ENCODE measurements at places on chromosomes 12 and 14.

DNA sequence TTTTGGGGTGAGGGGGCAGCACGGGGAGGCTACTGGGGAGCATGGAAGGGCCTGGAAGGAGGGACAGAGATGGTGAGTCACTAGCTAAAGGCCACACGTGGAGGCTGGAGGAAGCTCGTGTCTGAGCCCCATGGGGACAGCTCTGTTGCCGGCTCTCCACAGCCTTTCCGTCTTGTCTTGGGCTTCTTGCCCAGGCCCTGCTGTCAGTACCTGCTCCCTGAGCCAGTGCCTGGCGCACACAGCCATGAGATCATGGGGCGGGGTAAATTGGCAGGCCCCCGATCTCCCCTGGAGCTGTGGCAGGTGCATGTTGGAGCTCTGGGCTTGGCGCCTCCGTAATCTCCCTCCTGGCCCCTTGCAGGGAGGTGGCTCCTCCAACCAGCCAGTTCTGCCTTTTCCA is 16.1 kb upstream of the KRT80 start:
- no peak for DNase-seq

DNA sequence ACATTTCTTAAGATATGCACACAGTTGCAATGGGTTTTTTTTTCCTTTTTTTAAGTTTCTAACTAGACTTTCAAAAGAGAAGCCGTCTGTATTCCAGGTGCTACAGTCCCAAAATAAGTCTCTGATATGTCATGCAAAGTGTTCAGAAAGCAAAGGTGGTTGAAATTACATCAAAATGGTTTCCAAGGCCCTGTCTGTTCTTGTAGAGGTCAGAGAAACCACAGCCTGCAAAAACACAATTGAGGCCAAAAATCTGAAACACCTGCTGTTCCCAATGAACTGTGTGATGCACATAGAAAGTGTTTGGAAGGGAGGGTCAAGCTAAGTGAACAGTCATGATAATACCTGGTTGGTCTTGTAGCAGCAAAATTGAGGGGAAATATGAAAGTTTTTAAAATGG is 91.0 kb downstream of the VRK1 start:
- DNase-seq = no peak

- no peak for DNase-seq
These were observed 41.1 kb downstream of the BRMS1L start for GRCh38 chr14:35867280-35867629.

GRCh38 chr12:38490073-38490472 is 173.5 kb downstream of the ALG10B start:
- DNase-seq = no peak

DNA sequence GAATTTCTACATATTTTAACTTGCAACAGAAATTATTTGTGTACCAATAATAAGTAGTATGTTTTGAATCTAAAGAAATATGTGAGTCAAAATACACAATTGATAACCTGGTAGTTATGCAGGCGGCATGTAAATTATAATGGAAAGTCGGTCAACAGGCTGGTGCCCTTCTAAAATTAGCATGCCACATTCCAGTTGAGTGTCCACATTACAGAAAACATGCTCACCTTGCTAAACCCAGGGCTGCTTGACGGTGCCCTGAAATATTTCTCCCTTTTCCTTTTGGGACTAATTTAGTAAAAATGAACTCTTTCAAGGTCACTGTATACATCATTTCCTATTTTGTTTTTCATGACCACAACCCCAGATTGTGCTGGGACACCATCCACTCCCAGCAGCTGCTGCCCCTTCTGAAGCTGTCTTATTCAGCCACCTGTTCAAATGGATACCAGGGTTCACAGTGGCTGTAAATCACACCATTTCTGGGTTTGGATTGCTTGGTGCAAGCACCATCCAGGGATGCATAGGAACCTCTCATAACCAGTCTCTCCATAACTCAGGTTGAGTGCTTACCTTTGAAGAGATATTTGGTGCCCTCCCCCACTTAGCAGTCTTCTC is 110.6 kb downstream of the ANO6 start:
- DNase-seq = no peak

- DNase-seq = peak; percentile 8
These were observed 60.0 kb upstream of the PARP11 start for GRCh38 chr12:3933074-3933818.

GRCh38 chr12:67969134-67969802 is 20.0 kb upstream of the IFNG-AS1 start:
- DNase-seq = no peak

DNA sequence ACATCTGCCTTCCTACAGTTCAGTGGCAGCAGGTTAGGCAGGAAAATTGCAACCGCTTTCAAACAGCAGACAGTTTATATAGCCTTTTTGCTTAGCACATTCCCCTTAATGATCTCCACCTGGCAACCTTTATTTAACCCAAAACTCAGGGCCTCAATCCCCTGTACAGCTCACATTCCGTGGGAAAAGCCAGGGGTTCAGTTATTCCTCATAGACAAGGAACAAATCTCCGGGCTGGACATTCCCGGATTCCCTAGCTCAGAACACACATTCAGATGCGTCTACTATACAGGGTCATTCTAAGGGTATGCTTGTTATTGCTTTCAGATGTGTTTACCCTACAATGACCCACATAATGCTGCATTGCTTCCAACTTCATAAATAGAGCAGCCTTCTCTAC is 73.8 kb upstream of the DCN start:
- no peak for DNase-seq

DNA sequence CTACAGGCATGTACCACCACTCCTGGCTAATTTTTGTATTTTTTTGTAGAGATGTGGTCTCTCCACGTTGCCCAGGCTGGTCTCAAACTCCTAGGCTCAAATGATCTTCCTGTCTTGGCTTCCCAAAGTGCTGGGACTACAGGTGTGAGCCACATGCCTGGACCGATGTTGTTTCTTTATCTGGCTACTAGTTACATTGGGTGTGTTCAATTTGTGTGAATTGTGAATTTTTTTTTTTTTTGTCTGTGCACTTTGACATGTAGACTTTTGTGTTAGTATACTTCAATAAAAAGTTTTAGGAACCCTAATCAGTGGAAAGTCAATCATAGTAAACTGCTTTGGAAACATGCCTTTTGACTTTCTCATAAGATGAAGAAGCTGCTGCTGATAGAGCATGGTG is 24.0 kb upstream of the SLC17A8 start:
- no peak for DNase-seq

DNA sequence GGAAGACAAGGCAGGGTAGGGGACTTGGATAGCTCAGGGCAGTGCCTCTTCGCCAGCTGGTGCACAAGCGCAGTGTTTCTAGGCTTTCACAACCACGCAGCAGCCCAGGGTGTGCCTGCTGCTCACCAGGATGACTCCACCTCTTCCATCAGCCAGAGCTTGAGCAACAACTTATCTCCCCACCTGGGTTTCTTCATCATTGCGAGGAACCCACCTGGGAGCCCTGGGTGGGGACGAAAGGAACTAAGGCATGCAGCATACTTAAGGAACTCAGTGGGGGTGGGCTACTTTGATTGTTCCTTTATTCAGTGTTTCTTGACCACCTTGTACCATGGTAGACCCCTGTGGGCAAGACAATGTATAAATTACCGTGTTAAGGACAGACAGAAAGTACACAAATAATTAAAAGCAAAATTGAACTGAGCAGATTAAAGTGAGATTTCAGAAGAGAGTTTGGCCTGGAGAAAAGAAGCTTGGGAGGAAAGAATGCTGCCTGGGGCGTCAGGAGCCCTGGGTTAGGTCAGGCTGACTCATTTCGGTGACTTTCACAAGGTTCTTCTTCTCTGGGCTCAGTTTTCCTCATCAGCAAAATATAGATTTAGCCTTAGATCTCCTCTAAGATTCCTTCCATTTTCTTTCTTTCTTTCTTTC is 22.9 kb downstream of the KRT18 start:
- no peak for DNase-seq

DNA sequence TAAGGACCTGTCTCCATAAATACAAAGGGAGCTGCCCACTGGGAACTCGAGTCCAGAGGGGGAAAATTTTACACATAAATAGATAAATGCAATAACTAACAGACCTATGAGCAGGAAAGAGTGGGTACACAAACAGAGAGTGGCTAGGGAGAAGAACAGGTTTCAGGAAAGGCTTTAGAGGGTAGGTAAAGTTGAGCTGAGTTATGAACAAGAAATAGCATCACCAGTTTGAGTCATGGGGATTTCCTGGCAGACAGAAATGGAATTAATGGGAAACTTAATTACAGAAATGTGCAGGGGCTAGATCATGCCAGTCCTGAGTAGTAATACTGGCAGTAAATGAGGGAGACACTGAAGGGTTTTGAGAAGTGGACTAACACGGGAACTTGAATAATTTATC is 58.0 kb upstream of the CCDC175 start:
- DNase-seq = no peak

- no peak for DNase-seq
These were observed 55.6 kb upstream of the ISM2 start for GRCh38 chr14:77554207-77554606.

DNA sequence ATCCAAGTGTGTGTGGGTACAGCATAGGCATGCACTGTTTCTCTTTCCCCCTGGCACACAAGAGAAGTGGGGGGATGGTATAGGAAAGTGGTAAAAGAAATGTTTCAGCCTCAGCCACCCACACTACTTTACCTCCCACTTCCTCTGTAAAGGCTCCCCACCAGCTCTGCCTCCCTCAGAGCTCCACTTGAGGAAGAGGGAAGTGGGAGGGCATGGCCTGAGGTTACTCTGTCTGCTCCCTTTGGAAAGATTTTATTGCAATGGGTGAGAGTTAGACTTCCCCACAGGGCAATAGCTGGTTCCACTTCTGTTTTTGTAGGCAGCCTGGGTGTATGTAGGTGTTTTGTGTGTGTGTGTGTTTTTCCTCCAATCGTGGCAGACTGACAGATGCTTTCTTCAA is 145.3 kb downstream of the SSPN start:
- no peak for DNase-seq

DNA sequence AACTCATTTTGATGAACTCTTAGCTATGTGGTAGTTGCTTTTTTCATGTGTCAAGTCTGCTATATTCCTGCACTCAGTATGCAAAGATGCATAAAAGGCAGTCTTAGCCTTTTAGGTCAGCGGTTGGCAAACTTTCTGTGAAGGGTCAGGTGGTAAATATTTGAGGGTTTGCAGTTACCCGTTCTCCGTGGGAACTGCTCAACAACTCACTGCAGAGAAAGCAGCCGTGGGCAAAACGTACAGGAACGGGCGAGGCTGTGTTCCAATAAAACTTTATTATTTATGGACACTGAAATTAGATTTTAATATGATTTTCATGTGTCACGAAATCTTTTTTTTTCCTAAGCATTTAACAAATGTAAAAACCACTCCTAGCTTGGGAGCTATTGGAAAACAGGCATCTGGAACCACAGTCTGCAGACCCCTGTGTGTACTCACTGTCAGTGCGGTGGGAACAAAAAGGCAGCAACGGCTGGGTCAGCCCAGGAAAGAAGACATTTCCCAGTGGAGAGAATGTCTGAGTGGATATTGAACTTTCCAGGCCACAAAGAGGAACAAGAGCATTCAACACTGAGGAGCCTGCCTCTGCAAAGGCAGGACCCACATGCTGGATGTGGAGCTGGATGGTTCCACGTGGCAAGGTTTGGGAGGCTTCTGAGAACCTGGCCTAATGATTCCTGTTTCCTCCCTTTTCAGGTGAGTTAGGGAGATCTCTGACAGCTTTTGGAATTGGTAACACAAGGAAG is 3.5 kb upstream of the ACACB start:
- DNase-seq = no peak

DNA sequence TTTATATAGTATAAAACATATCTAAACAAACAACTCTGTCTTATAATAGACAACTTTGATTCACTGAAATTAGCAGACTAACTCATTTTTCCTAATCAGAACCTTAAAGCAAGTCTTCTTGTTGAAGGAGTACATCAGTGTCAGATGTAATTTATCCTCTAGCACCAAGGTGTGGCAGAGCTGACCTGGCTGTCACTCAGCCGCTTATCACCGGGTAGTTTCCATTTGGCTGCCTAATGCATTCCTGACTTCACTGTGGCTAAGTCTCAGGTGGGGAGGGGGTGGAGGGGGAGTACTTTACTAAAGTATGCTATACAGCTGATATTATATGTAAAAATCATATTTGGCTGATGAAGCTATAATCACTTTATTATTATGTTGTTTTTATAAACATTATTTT is 339.9 kb upstream of the RGS6 start:
- DNase-seq = no peak

GRCh38 chr12:13347241-13348043 is 150.9 kb downstream of the EMP1 start:
- no peak for DNase-seq

GRCh38 chr14:66619952-66620351 is 112.0 kb downstream of the GPHN start:
- DNase-seq = no peak

DNA sequence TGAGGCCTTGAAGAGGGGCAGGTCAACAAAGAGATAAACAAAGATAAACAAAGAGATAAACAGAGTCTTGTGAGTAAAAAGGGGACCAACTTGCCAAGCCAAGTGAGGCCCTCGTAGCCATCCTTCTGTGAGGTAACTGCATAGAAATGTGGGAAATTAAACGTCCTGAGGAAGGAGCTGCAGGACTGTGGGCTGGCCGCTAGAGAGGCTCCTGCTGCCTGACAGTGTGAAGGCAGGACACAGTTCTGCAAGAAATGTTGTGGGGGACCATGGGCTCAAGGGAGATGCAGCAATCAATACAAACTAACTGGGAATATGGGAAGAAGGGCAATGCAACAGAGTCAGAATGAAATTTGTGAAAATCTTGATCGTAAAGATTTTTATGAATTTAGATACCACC is 91.9 kb downstream of the SLC8A3 start:
- no peak for DNase-seq

DNA sequence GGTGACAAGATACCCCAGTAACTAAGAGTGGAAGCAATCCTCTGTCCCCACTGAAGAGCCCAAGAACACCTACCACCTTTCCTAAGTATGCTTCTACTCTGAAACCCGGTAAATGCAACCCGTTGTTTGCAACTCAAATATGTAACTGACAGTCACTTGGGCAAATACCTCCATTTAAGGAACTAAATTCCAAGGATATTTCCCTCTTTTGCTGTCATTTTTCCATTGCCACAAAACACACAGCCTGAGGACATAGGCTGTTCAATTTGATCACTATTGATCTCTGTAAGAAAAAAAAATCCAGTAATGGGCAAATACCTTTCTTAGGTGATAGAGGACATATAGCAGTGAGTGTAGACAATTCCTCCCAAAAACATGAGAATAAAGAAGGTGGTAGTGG is 6.6 kb upstream of the PHLDA1 start:
- DNase-seq = no peak

- DNase-seq = no peak
These were observed 168.8 kb upstream of the ARID2 start for GRCh38 chr12:45560689-45561088.

DNA sequence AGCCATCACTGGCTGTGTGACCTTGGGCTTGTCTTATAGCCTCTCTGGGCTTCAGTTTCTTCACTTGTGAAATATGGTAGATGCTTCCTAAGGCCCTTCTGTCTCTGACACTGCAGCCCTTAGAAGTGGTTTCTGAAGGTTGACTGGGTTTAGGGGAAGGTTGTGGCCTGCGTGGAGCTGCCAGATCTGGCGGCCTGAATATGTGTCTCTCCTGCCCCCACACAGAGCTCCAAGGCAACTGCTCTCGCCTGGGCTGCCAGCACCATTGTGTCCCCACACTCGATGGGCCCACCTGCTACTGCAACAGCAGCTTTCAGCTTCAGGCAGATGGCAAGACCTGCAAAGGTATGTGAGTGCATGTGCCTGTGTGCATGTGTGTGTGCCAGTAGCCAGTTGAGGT is 4.0 kb downstream of the LRP1-AS start:
- DNase-seq = no peak

Measured in SJSA1 (cell line).